ENCODE measurements at places on chromosomes 13 and 19.

- DNase-seq: no peak
These were observed 28.2 kb downstream of the VSTM1 start for GRCh38 chr19:54035215-54036178.

GRCh38 chr13:27442071-27442647 is 8.2 kb downstream of the MTIF3 start:
- peak; percentile 45 for DNase-seq

- DNase-seq: no peak
These were observed 1.5 kb upstream of the CGB7 start for GRCh38 chr19:49059053-49059452.

- no peak for DNase-seq
These were observed 3.3 kb downstream of the KHSRP start for GRCh38 chr19:6421075-6422014.

Data from activated CD4-positive, alpha-beta T cell treated with anti-CD3 and anti-CD28 coated beads, Interleukin-10, Interleukin-2, amounts not matched to agents 100 ng/mL and 50 ng/mL, durations not matched to agents 16 hours and 8 hours (primary cell).